ENCODE measurements at places on chromosomes 1 and 21.

DNA sequence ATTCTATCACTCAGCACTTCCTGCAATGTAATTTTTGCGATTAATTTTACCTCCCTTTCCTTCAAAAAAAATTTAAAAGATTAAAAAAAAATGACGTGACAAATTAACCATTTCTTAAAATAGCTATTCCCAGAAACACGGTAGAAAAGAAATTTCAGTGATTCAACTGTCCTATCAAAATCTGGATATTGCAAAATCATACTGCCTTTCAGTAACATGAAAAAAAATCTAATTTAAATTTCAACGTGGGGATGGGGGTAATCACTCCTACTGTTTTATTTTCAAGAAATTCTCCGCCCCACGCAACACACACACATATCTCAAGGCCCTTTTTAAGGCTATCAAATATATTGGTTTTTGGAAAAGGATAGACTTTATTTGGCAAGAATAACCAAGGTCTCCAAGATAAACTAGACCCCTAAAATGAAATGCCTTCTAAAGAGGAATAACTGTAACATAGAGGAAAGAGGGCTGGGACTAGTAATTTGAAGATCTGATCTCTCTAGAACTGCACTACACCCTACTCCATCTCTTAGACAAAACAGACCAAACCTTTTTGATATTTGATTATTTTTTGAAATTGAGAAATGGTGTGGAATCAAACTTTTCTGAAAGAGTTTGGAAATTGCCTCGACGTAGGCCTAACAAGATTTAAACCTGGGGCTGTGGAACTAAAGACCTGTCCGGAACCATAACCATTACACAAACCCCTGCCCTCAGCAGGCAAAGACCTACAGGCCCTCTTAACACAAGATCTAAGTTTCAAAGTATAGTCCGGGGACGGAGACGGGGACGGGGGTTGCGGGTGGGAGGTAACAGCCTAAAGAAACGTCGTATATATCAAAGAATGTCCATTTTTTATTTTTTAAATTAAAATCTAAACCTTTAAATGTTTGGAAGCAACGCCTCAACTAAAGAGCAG is 941 bp downstream of the ARNT start:
- no peak for DNase-seq

GRCh38 chr1:85467929-85468540 is 3.1 kb upstream of the DDAH1 start:
- no peak for DNase-seq

DNA sequence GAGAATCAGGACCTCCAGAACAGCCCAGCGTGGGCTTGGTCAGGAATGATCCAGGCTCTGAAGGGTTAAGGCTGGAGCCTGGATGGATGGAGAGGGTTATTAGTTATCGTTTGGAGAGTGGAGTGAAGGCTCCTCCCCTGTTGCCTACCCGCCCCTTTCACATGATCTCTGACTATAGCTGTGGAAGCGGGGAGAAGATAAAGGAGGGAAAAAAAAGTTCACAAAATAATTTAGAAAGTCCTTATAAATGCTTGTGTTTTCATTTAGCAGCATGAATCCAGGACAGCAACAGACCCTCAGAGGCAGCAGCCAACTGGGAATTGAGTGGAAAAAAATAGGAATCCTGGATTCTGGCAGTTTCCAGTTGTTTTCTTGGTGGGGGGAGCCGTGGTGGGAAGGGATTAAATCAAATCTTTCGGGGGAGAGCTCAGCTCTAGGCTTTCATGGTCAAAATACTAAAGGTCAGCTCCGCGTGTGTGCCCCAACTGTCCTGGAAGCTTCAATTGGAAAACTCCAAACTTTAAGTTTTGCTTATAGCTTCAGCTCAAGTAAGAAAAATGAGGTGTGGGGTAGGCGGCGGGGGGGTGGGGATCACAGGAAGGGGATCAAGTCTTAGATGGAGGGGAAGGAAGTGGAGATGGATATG is 595 bp upstream of the DDR2 start:
- no peak for DNase-seq

DNA sequence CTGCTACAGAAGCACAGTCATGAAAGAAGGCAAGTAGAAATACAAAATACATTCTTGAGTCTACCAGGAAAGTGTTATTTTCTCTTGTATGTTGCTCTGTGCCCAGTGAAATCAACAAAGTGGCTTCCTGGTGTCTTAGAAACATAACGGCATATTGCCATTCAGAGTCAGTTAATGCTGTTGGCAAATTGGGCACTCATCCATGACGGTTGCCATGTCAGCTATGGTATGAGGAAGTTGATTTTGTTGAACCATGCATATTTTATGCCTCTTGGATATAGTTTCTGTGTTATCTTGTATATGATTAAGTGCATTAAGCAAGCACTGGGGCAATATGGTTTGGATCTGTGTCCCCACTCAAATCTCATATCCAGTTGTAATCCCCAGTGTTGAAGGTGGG is 153.1 kb upstream of the CXADR start:
- DNase-seq = no peak

GRCh38 chr1:66394603-66395002 is 139.3 kb upstream of the SGIP1 start:
- DNase-seq = no peak

DNA sequence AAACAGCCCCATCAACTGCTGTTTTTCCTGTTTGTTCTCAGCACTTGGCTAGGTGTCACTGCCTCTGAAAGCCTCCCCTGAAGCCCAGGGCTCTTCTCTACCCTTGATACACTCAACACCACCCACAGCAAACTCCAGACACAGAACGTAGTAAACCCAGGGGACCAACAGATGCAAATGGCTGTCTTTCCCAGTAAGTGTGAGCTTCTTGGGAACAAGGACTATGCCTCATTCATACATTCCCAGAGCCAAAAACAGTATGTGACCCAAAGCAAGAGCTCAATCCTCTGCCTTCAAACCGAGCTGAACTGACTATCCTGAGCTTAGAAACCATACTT is 4.4 kb downstream of the LBR start:
- no peak for DNase-seq
